ENCODE measurements at places on chromosomes 16 and 17. TPM values are rescaled to one million over a fixed set of nuclear protein-coding genes. Genes with fewer than 3 reads are reported as not detected.

Gene TBC1D3D
- polyA plus RNA-seq: 3.6 TPM

Gene ENPP7
- not detected for polyA plus RNA-seq

Gene TBX6
- 2.7 TPM for polyA plus RNA-seq

Gene CSH1
- polyA plus RNA-seq: 5.2 TPM

Gene UBE2Z
- polyA plus RNA-seq: 89.3 TPM

Gene NHLRC4
- 1.2 TPM for polyA plus RNA-seq

Gene GRAPL
- 3.8 TPM for polyA plus RNA-seq

Gene CORO7
- polyA plus RNA-seq: 61.8 TPM

Gene ZNF688
- 23.0 TPM for polyA plus RNA-seq

Gene GH1
- not detected for polyA plus RNA-seq

Gene TXNDC17
- 71.6 TPM for polyA plus RNA-seq

Gene IGFALS
- 0.33 TPM for polyA plus RNA-seq

Gene HSDL1
- polyA plus RNA-seq: 68.7 TPM

Gene PRR35
- 0.14 TPM for polyA plus RNA-seq
